Effector memory CD8-positive, alpha-beta T cell (primary cell): ENCODE measurements at places on chromosomes 2 and 18.

GRCh38 chr18:44761812-44762211 is 81.1 kb downstream of the SETBP1 start:
- no peak for DNase-seq

DNA sequence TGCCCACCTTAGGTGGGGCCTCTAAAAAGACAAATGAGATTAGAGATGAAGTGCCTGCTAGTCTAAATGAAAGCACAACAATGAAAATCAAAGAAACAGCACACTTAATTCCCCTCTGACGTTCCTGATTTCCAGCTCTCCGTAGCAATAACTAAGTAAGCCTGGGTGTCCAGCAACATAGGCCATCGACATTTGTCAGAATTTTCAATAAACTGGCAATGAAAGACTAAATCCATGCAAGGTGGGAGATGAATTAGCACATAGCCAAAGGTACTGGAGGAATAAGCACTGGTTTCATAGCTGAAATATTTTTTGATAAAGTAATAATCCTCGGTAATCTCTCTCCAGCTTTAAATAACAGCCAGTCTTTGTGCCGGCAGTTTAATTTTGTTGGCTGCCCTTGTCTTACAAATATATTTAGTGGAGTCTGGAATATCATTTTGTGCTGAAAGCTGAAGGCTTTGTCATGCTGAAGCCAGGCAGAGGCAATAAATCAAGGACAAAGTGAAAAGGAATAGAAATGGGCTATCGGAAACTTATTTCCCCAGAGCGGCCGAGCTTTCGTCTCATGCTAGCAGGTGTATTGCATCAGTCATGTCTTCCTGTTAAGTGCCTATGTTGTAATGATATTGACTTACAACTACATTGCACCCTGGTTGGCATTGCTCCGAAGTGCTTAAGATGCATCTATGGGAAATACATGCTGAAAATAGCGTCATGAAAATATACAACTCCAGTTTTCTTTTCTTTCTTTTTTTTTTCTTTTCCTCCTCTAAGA is 790.1 kb downstream of the CNTNAP5 start:
- no peak for DNase-seq

DNA sequence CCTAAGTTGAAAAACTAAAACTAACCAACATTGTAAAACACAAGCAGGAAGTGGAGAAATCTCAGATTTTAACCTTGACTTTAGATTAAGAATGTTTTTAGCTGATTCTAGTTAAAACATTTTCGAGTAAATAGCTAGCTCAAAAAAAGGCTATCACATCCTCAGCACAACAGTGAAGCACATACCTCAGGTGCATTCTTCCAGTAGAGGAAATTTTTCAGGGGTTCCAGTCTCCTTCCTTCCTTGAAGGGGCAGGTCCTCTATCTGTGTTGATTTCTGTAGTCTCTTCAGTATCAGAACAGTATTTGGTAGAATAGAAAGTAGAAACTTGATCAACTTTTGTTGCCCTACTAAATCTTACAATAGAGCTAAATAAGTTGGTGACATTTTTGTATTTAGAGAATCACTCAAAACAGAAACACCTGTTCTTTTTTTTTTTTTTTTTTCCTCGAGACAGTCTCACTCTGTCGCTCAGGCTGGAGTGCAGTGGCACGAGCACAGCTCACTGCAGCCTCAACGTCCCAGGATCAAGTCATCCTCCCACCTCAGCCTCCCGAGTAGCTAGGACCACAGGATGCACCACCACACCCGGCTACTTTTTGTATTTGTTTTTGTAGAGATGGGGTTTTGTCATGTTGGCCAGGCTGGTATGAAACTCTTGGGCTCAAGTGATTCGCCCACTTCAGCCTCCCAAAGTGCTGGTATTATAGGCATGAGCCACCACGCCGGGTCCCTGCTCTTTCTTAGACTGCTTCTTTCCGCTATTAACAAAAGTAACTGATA is 6.9 kb upstream of the GPR155 start:
- no peak for DNase-seq

DNA sequence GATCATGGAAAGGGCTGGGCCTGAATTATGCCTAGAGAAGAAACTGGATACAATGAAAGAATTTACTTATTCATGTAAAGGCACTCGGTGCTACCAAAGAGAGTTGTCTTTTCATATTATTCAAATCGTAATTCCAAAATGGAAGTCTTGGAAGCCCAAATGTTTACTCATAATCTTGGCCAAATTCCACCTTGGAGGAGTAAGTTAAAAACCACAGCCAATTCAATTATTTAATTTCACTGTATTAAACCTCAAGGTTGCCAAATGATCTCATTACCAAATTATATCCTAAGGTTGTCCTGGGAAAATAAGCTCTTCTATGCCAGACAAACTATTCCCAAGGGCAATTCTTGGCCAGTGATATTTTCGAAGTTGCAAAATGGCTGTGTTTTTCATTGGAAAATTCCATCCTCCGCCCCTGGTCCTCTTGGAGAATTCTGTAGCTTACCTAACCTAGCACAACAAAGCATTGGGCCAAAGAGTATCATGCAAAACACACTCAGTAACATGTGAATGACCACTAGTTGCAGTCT is 11.1 kb upstream of the VPS4B start:
- no peak for DNase-seq

GRCh38 chr2:213627054-213627710 is 342.9 kb downstream of the SPAG16 start:
- DNase-seq, result no peak

GRCh38 chr2:23078784-23079434 is 306.1 kb upstream of the KLHL29 start:
- no peak for DNase-seq

DNA sequence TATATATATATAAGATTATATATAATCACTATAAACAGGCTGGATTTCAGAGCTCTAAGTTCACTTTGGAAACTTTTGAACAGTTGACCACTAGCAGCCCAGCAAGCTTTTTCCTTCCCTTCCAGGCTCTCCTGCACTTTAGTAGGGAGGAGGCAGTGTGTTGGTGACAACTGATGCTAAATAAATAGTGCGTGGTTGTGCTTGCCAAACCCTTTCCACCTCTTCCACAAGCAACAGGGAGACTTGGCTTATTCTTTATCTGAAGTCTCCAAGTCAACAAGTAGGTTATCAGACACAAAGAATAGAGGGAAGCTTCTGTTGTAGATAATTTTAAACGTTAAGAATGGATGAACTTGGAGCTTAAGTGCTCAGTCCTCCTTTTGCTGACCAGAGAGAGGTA is 408.2 kb upstream of the HNRNPA3 start:
- no peak for DNase-seq

DNA sequence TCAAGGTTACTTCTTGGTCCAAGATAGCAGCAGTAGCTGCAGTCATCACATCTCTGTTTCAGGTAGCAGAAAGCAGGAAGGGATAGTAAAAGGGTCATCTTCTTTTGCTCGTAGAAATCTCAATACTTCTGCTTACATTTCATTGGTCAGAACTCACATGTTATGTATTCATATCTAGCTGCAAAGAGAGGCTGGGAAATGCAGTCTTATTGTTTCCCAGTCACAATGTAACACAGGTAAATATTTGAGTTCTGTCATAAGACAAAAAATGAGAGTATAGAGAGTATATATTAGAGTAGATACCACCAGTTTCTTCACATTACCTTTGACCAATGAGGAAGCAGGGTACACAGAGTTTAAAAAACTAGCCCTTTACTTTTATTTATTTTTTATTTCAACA is 132.4 kb upstream of the ITGA6 start:
- DNase-seq, result no peak

GRCh38 chr2:105497094-105497493 is 98.2 kb upstream of the FHL2 start:
- no peak for DNase-seq

GRCh38 chr2:46801731-46802664 is 113.6 kb downstream of the MCFD2 start:
- DNase-seq, result no peak

DNA sequence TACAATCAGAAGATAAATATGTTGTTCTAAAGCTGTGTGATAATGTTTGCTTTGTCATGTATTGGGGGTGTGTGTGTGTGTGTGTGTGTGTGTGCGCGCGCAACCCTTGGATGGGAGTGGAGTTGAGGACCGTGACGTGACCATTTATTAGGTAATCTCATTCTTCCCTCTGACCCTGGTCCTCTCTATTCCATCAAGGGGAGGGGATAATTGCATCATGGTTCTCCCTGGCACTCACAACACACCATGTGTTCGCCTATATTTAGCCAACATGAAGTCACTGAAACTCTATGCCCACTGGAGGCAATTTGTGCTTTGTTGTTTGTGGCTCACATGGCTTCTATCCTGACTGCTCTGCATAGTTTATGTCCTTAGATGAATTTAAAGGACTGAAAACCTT is 79.8 kb upstream of the LRPPRC start:
- no peak for DNase-seq

- DNase-seq, result no peak
Observed at GRCh38 chr2:238456970-238457926, 30.5 kb downstream of the ASB1 start.

GRCh38 chr2:38074764-38075506 is 1.0 kb downstream of the CYP1B1 start:
- no peak for DNase-seq

GRCh38 chr2:31384771-31385276 is 29.7 kb downstream of the XDH start:
- no peak for DNase-seq

- DNase-seq, result no peak
Observed at GRCh38 chr18:28357766-28358401, 181.0 kb upstream of the CDH2 start.

- no peak for DNase-seq
Observed at GRCh38 chr18:56831988-56832387, 180.8 kb downstream of the WDR7 start.

GRCh38 chr2:85037622-85038021 is 66.7 kb downstream of the KCMF1 start:
- DNase-seq, result no peak

DNA sequence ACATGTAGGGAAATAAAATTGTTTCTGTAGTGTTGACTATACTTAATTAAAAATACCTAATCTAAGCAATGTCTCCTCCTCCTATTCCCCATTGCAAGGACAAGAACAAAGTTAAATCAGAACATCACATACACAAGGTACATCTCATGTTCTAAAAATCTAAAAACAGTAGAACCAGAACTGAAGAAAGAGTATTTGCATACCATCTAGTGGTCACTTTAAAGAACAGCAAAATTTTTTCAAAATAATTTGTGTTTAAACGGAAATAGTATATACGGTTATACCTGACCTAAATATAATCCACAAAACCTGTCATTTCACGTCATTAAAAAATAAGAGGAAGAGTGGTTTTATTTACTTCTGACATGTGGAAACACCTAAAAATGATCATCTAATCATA is 294.3 kb upstream of the KCNH7 start:
- DNase-seq, result no peak

- DNase-seq, result no peak
Observed at GRCh38 chr2:235527806-235528469, 34.1 kb downstream of the AGAP1 start.

- DNase-seq, result no peak
Observed at GRCh38 chr2:203237346-203238238, 1.2 kb upstream of the CYP20A1 start.

DNA sequence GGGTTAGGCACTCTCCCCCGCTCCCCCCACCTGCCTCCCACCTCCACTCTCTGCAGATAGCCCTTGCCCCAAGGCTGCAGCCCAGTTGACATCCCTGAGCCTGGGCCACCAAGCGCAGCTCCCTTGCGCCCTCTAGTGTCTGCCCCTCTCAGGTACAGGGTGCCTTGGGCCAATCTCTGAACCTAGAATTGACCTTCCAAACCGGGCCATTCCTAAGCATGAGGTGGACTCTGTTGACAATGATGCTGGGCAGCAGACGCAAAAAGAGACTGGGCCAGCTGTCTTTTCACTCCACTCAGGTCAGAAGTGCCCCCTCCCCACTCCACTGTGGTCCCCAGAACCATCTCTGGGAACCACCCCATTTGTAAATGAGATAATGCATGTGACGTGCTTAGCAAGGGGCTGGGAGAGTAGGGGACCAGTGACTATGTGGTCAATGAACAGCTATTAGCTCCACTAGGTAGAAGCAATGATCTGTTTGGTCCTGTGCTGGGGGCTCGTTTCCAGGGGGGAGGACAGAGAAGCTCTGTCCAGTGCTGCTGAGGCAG is 43.3 kb upstream of the PLB1 start:
- peak; percentile 78 for DNase-seq

DNA sequence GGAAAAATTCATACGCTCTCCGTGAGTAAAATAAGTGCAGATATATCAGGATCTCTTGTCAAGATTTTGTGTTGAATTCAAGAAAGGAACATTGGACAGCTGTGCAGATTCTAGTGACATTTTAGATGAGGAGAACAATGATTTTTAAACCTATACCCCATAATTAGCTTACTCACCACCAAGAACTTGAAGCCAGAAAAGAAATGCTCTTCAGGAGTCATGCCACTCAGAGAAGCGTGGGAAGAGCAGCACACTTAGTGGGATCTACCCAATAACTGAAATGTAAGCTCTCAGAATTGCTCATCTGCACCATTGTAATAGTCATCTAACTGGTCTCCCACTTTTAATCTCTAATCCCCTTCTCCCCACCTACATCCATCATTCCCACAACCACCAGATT is 9.2 kb upstream of the ERMN start:
- DNase-seq, result no peak

DNA sequence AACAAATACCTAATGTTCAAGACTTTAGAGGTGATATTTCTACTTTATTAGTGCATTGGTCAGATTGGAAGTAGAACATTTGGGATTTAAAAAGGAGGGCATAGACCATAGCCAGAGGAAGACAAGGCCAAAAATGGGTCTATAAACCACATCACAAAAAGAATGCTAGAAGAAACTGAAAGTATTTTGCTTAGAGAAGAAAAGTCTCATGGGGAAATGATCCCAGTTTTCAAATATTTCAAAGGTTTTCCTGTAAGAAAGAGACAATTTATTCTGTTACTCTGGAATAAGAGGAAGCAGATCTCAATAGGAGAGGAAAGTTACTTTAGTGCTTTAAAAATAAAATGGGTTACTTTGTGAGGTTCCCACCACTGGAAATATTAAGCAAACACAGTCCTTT is 341.4 kb downstream of the TNS1 start:
- no peak for DNase-seq

DNA sequence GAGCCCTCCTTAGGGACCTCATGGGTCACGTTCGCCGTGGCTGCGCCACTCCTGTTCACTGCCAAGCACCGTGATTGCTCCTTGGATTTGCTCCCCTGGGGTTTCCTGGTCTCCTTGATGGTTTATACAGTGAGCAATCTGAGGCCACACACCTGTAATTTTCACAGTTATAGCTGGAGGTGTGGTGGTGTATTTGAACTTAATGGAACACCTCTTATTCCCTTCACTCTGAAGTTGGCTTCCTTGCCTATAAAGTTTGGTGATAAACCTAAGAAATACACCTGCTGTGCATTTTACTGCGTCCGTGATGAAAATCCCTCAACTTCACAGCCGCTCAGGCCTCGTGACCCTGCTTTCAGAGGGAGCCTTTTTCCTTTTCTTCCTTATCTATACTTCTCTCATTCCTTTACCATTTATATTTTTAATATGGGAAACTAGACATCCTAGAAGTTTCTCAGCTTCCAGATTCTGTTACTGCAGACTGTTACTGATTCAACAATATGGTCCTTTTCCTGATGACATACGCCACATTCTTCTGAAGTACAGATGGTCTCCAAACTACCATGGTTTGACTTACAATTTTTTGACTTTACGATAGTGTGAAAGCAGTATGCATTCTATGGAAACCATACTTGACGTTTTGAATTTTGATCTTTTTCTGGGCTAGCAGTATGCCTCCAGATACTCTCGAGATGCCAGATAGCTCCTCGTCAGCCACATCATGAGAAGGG is 8.6 kb downstream of the ATG4B start:
- DNase-seq, result no peak

- DNase-seq, result no peak
Observed at GRCh38 chr2:129735576-129735975, 243.9 kb upstream of the RAB6C start.

GRCh38 chr2:94872088-94872618 is 923 bp downstream of the TEKT4 start:
- DNase-seq, result no peak
